Liver (tissue), 10 donors: ENCODE measurements at places on chromosomes 1 and 21. TPM values are rescaled to one million over a fixed set of nuclear protein-coding genes. Genes with fewer than 3 reads are reported as not detected.

The FCRL4 gene
- not detected for total RNA-seq

The GJC2 gene
- 0.79 TPM for total RNA-seq

DNA sequence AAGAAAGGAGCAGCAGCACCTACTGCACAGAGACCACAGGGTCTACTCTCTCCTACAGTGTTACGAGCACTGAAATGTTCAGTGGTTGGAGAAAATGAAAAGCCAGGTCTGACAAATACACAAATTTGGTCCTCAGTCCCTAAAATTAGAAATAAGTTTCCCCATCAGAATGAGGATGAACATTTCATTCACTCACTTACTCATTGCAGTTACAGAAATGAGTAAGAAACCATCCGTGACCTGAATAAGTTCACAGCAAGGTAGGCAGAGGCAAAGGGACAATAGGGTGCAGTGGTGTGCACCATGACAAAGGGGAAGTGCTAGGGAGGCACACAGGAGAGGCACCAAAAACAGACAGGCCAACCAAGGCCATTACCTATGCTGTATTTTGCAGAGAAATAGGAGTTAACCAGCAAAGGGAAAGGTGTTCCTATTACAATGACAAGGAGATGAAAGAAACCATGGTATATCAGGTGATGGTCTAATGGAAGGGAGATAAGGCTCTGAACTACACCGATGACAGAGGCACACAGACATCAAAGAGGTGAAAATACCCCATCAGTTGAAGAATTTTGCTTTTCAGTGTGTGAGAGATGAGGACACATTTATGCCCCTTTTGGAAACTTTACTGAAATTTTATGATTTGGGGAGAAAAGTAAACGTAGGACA lies 29.4 kb downstream of the VAV3 start:
- DNase-seq: no peak

- no peak for DNase-seq
These were observed 65.2 kb downstream of the SIK1 start for GRCh38 chr21:43361493-43362296.

- DNase-seq: no peak
These were observed 13.6 kb upstream of the SPEN start for GRCh38 chr1:15833842-15834405.

DNA sequence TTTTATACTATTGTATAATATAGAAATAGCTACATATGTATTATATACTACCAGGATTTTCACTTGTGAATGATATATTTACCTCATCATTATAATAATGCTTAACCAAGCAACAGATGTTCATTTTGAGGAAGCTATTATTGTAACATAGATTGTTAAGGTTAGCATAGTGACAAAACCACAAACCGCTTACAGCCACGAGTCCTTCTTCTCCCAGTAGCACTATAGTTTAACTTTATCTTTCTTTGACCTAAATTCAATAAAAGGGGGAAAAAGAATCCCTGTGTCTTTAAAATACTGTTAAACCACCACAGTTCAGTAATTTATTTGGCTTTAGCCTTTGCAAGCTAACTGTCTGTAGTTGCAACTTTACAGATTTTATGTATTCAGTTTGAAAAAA lies 1039.4 kb upstream of the B3GALT2 start:
- DNase-seq: no peak

DNA sequence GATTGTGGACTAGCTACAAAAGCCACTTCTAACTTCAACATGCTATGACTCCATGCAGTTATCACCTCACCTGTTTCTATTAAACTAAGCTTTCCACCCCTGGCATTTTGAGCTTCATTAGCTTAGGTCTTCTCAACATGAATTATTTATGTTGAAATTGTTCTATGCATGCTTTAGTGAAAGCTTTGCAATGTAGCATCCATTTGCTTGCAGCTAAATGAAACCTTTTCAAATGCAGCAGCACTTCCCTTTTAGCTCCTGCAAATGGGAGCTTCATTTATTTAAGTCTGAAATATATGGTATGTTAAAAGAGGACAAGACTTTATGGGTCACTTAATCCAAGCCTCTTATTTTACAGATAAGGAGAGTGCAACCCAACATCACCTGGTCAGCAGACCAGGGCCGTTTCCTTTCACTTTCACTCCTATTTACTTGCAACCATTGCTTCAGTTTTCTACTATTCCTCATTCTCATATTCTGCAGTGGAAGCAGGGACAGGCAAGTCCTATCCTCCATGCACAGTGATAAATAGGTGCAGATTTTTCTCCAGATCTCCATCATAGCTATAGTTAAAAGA lies 56.4 kb upstream of the SAMSN1 start:
- no peak for DNase-seq

DNA sequence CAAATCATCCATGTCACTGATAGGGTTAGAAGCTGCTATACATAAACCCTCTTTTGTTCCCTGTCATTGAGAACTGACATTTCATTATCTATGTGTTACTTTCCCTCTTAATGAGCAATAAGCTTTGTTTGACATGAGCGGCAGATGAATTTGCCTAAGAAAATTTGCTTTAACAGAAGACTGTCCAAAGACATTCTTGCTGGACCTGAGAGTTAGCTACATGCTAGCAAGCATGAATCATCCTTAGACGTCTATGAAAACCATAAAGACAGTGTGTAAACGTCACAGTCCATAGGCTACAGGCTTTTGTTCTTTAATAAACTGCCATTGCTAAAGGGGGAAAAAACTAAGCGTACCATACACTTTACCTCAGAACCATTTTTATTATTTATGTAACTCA lies 73.1 kb downstream of the TNFSF4 start:
- no peak for DNase-seq

- DNase-seq: no peak
These were observed 18.5 kb downstream of the TCP10L start for GRCh38 chr21:32566741-32567389.

- no peak for DNase-seq
These were observed 48.6 kb downstream of the CHD5 start for GRCh38 chr1:6131561-6131960.

- DNase-seq: no peak
These were observed 222.5 kb downstream of the RPS6KC1 start for GRCh38 chr1:213273546-213273945.

DNA sequence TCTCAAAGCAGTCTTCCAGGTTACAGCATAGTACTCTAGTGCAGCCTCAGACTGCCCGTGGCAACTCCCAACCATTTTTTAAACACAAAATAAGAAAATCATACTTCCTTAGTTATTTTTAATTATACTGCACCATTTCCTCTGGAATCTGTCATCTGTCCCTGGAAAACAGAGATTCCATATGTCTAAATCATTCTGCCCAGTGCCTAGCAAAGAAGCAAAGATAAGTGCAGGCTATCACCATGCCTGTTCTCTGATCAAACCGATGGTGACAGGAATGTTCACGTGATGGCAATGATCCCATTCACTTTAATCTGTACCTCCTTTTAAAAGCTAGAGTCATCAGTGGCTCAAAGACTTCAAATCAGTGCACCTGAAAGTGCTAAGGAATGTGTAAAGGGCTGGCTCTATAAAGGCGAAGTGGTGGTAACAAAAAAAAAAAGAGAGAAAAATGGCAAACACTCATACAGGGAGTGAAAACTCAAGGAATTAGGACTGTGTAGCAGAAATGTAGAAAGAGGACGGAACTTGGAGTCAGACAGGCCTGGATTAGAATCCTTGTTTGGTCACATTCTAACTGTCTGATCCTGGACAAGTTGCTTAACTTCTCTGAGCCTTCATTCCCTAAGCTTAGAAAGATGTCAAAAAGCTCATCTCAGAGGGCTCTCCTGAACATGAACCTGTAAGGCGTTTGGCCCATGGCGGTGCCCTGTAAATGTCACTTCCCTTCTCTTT lies 9.9 kb upstream of the CCN1 start:
- DNase-seq: no peak

GRCh38 chr1:159951551-159951950 lies 2.5 kb downstream of the SLAMF9 start:
- no peak for DNase-seq

GRCh38 chr1:89675677-89676076 lies 42.8 kb downstream of the LRRC8C start:
- DNase-seq: no peak

- no peak for DNase-seq
These were observed 91.5 kb downstream of the MRPL39 start for GRCh38 chr21:25515484-25516405.

GRCh38 chr1:198927129-198927528 lies 288.3 kb downstream of the PTPRC start:
- no peak for DNase-seq
